Stimulated activated CD4-positive, alpha-beta T cell treated with anti-CD3 and anti-CD28 coated beads, TNF-alpha, amount 100 ng/mL, for 24 hours (primary cell): ENCODE measurements at places on chromosomes 7 and 10.

- no peak for DNase-seq
Measured at GRCh38 chr10:88500656-88501055, 82.5 kb downstream of the RNLS start.

DNA sequence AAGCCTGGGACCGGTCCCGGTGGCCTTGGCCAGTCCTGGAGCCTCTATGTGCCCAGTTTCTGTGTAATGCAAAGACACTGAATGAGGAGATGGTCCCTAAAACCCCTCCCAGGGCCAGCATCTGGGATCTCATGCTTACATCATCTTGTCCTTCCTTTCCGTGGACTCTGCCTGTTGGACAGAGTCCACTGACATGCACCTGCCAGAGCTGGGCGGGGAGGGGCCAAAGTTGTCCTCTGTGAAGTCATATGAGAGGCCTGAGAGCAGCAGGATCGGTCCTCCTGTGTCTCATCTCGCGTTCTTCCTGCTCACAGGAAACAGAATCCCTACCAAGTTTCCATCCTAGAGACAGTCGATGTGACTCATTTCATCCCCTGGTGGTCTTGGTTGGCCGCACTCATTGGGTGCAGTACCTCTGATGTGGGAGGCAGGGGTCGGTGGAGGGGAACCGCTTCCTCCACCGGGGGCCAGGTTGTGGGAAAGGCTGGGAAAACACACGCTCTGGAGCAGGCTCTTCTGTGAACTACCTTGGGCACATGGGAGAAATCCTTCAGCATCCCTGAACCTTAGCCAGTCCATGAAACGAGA is 389.6 kb upstream of the PODXL start:
- DNase-seq, result no peak

DNA sequence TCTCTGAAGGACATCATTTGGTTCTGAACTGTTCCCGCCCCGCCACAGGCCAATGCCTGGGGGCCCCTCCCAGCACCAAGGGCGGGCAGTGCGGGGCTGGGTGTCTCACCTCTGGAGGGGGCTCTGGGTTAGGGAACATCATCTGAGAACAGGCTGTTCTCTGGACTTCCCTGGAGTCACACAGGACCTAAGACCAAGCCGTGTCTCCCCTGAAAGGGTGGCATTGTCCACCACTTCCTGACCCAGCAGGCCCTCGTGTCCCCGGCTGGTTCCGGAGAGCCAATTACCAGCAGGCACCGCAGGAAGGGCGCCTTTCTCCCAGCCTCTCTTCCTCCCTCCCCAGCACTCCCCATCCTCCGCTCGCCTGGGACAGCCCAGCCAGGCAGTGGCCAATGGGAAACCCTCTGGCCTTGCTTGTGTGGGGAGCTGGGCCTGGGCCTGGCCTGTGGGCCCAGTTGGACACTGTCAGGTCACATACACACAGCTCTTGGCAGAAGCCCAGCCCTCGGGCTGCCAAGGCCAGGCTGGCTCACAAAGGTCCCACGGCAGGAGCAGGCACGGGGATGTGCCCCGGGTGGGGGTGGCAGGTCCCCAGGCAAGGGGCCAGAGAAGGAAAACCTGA is 119.5 kb downstream of the SPDYE5 start:
- DNase-seq, result no peak

DNA sequence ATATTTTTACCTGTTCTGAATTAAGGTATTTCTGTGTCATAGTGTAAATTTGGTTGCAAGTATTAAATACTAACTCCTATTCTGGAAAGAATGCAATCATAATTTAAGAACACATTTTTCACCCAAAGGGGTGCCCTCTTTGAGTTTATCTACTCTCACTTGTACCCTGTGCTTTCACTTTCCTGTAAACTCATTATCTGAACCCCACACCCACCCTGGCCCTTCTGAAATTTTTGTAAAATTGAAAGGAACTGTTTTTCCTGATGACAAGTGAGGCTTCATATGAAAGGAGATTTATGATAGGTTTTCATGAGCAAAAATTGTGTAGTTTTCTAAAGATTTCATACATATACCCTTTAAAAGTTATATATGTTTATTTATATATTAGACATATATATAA is 134.5 kb downstream of the WNT2 start:
- DNase-seq, result no peak

- peak; percentile 47 for DNase-seq
Measured at GRCh38 chr7:37448636-37449361, at the start of gene ELMO1. Gene ELMO1, minus strand, starts transcription at chr7:37448864. Its CDS starts 106,174 bp downstream, at chr7:37342690.

GRCh38 chr10:129273860-129274259 is 193.2 kb upstream of the MGMT start:
- no peak for DNase-seq

DNA sequence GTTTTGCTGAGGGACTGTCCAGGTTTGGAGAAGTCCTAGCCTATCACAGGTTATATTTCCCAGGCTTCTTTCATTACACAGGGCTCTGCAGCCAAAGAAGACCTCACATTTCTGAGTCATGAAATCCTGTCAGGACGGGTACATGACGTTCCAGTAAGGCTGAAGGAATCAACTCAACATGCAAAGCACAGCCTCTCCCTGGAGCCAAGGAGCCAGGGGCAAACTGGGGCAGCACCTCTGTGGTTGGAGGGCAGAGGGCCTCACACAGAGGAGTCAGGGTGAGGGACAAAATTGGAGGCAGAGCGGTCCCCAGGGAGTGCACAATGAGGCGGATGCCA is 116.3 kb upstream of the GDF10 start:
- DNase-seq, result no peak

DNA sequence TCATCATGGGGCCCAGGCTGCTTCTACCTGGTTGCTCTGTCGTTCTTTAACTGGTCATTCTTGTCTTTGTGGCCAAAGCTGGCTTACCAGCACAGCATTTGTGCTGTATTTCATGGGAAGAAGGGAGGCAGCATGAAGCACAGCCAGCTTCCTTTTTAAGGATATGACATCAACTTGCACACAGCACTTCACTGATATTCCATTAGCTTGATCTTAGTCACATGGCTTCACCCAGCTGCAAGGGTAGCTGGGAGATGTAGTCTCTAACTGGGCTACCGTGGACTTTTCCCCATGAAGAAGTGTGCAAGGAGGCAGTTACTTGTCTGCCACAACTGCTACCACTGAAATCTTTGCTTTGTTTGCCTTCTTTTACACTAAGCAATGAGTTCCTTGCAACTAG is 525.2 kb downstream of the LRMDA start:
- DNase-seq, result no peak

GRCh38 chr7:130475776-130476175 is 16.1 kb upstream of the MEST start:
- DNase-seq, result no peak

GRCh38 chr7:12630513-12630819 is 57.0 kb upstream of the ARL4A start:
- no peak for DNase-seq

DNA sequence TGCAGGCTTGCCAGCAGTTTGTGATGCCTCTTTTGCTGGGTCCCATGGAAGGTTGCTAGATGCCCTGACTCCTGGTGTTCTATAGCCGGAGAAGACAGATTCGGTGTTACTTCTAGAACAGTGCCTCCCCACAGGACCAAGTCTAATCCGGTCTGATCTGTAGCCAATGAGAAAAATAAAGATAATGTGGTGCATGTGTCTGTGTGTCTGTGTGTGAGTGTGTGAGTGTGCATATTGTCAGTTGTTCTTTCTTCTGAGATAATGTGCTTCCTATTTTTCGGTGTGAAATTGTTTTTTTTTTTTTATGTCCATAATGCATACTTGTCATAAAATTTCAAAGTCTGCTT is 29.7 kb upstream of the ZNRF2 start:
- DNase-seq, result no peak

- no peak for DNase-seq
Measured at GRCh38 chr7:299169-299568, 9.2 kb downstream of the FOXL3 start.

GRCh38 chr7:142025896-142026295 is 30.2 kb downstream of the MGAM start:
- no peak for DNase-seq

- DNase-seq, result no peak
Measured at GRCh38 chr7:76507723-76508406, 2.5 kb upstream of the UPK3B start.

GRCh38 chr7:139562961-139563565 is 39.6 kb downstream of the CLEC2L start:
- DNase-seq, result no peak

DNA sequence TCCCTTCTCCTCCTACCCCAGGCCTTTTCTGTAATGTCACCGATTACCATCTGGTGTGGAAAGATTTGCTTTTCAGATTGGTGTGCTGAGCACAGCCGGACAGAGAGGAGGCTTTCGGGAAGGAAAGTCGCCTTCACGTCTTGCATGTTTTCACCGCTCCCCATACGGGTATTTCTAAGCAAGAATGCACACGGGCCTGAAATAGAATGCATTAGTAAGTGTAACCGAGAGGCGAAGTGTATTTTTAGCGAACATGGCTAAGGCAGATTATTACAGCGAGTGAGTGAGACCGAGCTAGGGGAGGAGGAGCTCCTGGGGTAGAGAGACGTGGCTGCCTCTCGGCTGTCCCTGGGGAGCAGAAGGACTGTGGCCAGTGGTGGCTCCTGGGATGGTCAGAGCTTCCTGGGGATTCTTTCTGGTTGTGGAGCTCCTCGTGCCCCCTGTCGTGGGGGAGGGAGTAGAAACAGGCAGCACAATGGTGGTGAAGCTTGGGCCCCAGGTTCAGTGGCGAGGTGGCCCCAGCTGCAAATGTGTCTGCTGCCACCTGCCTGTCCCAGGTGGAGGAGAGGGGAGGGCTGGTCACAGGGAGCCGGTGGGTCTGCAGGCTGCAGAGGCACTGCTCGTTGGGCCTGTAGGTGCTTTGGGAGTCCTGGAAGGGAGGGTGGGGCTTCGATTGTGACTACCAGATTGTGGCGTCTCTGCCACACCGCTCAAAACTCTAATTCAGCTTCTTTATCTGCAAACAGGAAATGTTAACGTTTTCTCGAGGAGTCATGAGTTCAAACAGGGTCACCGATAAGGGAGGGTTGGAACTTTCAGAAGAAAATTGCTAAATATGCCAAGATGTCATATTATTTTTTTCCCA is 135.8 kb downstream of the CAMK1D start:
- peak; percentile 19 for DNase-seq

DNA sequence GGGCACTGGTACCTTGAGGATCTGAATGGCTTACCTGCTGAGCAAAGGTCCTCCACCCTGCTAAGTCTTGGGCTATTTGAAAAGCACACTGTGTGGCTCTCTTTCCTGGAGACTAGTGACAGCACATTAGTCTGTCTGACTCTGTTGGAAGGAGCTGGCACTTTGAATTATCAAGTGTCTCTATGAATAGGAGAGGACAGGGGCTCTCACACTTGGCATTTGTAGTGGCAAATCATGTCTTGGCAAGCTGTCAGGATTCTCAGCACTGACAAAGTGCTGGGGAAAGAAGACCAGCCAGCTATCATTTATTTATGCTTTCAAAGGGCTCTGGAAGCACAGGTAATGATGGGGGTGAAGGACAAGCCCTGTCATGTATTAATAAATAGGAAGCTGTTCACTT is 62.8 kb downstream of the MTPN start:
- DNase-seq, result no peak

DNA sequence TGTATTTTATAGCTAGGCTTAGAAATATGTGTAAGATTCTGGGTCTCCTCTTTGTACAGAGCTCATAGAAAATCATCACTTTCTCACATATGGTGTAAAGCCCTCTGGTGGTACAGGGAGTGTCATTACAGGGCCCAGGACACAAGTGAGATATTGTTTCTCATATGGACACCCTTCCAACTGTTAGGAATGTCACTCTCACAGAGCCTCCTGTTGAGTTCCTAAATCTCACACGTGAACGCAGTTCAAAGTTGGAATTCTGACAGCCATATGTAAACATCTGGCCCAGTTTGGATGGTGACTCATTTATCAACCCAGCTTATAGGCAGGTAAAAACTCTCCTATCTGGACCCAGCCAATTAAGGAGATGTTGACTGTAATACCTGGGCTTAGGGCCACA is 35.4 kb upstream of the ZNF107 start:
- DNase-seq, result no peak

DNA sequence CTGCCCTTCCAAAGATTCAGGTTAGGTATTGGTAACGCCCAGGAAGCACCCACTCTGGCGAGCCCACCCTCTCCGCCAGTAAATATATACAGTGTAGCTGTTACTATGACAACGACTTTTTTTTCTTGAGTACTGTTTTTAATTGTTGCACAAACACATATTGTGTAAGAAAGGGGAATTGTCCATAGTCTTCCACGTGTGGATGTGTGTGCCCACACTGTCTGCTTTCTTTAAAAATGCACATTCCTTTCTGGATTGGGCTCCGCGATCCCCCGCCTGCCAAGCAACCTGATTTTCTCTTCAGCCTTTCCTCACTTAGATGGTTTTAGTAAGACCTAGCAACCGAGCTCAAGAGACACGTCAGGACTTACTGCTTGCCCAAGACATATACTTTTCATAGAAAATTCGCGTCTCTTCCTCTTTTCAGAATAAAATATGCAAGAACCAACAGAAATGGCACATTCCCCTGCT is 247.8 kb downstream of the EBF3 start:
- no peak for DNase-seq

DNA sequence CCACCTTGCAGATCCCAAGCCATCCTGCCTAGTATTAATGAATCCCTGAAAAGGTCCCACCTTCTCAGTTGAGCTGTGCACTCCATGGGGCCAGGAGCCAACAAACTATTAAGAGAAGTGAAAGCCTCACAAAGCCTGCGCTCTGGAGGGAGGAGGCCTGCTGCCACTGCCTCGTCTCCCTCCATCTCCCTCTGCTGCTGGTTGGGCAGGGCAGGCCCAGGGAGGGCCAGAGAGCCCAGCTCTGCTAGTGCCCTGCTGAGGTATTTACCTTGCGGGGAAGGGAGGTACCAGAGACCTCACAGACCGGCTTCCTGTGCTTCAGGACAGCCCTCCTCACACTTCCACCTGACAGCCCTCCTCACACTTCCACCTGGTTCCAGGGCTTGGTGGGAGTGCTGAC is 171.5 kb downstream of the SH3PXD2A start:
- no peak for DNase-seq

DNA sequence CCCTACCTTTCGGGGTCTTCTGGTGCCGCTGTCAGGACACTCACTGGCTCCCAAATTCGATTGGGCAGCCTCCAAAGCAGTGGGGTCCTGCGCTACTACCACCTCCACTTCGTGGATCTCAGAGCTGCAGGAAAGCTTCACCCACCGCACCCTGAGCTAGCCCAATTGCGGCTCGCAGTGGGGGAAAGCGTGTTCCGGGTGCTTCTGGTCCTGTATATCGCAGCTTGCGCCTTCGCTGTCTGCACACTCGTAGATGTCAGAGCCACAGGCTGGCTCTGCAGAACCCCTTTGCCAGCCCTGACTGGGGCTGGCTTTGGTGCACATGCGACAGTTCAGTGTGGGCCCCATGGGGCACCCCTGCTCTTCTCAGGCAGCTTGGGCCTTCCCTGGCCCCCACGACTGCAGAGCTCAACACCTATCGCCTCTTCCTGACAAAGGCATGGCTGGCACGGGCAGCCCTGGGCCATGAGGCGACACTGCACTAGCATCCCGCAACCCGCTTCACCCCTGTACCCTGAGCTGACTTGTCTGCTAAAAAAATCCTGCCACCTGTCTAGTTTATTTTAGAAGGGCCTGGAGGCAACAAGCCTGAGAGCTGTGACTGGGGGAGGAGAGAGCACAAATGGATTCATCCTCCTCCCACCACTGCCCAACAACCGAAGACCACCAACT is 78.7 kb upstream of the ABI1 start:
- no peak for DNase-seq

GRCh38 chr7:90625562-90625961 is 29.4 kb downstream of the CDK14 start:
- DNase-seq, result no peak

- DNase-seq, result no peak
Measured at GRCh38 chr10:58341947-58342346, 7.1 kb downstream of the UBE2D1 start.

- DNase-seq, result no peak
Measured at GRCh38 chr10:119252051-119252465, 44.7 kb downstream of the GRK5 start.

GRCh38 chr10:90732581-90732980 is 125.3 kb downstream of the HTR7 start:
- no peak for DNase-seq
